ENCODE measurements at places on chromosomes 5 and 9. TPM values are rescaled to one million over a fixed set of nuclear protein-coding genes. Genes with fewer than 3 reads are reported as not detected.

DNA sequence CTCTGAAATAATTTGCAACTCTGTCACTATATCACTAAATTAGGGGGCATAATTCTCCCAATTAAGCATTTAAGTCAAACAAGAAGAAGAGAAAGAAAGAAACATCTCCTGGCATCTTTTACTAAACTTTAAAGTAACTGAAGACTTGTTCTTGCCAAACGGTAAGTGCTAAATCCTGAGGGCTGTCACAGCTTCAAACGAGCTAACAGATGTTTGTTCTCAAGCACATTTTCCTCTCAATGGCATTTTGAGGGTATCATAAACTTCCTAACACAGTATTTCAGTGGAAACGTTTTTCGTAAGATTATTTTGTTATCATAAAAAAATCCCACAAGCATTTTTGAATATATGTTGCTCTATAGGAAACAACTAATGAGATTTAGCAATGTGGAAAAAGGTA, 169.5 kb upstream of the TAS2R1 start:
- H3K4me3 ChIP-seq, result no peak overlapping the region
- DNase-seq, result no peak
- no peaks in the 10 kb centered on the region for H3K27me3 ChIP-seq
- H3K36me3 ChIP-seq, result no peaks in the 10 kb centered on the region
- no peak overlapping the region for H3K27ac ChIP-seq

DNA sequence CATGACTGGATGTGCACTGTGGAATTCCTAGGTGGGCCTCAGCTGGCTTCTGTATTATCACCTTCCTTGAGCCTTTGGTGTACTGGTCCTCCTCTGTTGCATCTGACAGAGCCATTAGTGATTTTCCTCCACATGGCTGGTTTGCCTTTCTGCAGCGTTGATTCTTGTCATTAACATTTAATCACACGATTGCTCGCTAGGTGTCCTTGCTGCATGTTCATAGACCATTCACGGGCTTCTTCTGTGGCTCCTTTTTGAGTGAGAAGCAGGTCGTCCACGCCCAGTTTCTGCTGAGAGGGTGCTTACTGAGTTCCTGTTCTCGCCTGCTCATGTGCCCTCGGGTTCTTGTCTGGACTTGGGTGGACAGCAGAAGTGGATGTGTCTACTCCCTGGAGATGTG, 29.3 kb downstream of the ADAMTS16 start:
- no peak overlapping the region for H3K27ac ChIP-seq
- H3K4me1 ChIP-seq, result no peaks in the 10 kb centered on the region
- H3K36me3 ChIP-seq, result no peaks in the 10 kb centered on the region
- H3K4me3 ChIP-seq, result no peak overlapping the region
- no peak for DNase-seq

Gene TEK
- not detected for total RNA-seq

DNA sequence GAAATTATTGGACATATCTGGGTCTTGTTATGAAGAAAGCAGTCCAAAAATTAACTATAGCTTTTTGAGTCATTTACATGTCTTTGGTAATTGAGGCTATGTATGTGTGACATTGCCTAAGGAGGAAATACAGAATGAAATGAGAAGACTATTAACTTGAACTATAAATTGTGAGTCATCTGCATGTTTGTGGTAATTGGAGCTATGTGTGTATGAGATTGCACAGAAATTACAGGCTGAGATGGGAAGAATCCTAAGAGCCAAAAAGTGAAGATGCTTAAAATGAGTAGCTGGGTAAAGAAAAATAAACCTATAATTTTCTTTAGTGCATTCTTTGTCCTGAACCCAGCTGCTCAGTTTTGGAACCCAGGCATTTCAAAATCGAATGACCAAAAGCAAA, 747.6 kb upstream of the EDIL3 start:
- H3K27me3 ChIP-seq, result no peaks in the 10 kb centered on the region
- no peak for DNase-seq
- H3K27ac ChIP-seq, result no peak overlapping the region
- H3K36me3 ChIP-seq, result no peaks in the 10 kb centered on the region

Gene SHROOM1
- 1.6 TPM for total RNA-seq

Gene ALDOB
- not detected for total RNA-seq

Gene MARCHF11
- total RNA-seq, result not detected

Gene SLC46A2
- total RNA-seq, result not detected

All from activated CD4-positive, alpha-beta memory T cell treated with anti-CD3 and anti-CD28 coated beads for 36 hours (primary cell).